ENCODE measurements at places on chromosomes 1 and 21.
A peak's percentile ranks its signal among the peaks of the same experiment; 100 is the strongest.

- no peak for DNase-seq
Measured at GRCh38 chr1:246800756-246801155, 76.5 kb downstream of the SCCPDH start.

- DNase-seq: no peak
Measured at GRCh38 chr1:41977326-41977725, 58.6 kb upstream of the HIVEP3 start.

- DNase-seq: no peak
Measured at GRCh38 chr1:62625415-62625814, 28.1 kb downstream of the ANGPTL3 start.

DNA sequence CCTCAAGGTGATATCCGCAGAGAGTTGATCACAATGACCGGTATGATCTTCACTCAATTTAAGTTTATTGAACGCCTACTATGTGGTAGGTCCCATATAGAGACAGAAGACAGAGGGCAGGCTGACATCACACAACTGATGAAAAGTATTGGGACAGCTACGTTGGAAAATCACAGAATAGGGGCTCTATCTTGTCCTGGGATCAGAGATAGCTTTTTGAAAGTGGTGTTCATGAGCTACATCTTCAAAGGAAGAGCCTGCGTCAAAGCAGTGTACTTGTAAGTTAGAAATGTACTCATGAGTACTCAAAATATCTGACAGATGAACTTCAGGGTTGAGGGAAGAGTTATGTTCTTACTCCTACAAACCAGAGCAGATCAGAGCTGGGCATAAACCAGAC, 54.4 kb downstream of the GADD45A start:
- no peak for DNase-seq

DNA sequence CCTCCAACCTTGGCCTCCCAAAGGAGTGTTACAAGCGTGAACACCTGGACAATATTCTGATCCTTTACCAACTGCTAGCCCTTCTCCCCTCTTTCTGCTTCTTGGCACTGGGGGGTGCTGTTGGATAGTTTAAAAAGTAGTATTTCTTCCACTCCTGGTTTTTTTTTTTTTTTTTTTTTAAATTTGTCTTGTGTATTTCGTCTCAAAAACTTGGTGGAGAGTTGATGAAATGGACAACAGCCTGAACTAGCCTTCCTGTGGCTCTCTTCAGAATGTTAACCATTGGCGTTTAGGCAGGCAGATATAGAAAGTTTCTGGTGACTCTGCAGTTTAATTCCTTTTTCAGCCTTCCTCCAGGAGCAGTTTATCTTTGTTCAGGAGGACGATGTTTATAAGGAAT, 69.7 kb upstream of the USP24 start:
- DNase-seq: no peak

GRCh38 chr1:147837964-147838292, 64.7 kb upstream of the GJA8 start:
- no peak for DNase-seq

DNA sequence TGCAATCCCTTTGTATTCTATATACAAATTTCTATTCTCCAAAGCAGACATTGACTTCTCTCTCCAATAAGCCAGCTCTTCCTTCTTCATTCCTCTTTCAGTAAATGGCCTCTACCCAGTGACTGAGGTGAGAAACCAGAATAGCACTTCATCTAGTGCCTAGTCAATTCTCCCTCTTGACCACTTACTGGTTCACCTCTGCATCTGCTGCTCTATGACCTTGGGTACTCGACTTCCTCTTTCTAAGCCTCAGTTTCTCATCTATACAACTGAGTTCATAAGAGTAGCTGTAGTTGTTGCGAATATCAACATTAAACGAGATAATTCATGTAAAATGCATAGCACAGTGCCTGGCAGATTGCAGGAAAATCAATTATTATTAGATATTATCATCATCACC, 12.4 kb downstream of the LYST start:
- DNase-seq: no peak

DNA sequence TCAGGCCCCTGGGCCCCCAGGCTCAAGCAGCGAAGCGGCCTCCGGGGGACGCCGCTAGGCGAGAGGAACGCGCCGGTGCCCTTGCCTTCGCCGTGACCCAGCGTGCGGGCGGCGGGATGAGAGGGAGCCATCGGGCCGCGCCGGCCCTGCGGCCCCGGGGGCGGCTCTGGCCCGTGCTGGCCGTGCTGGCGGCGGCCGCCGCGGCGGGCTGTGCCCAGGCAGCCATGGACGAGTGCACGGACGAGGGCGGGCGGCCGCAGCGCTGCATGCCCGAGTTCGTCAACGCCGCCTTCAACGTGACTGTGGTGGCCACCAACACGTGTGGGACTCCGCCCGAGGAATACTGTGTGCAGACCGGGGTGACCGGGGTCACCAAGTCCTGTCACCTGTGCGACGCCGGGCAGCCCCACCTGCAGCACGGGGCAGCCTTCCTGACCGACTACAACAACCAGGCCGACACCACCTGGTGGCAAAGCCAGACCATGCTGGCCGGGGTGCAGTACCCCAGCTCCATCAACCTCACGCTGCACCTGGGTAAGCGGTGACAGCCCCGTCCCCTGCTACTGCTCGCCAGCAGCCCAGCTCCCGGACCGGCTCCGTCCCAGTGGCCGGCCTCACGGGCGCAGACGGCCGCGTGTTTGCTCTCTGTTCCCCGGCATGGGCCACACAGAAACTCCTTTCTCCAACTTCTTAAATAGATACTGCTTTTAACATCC, 539 bp downstream of the LAMC1 start:
- DNase-seq: peak; percentile 70

DNA sequence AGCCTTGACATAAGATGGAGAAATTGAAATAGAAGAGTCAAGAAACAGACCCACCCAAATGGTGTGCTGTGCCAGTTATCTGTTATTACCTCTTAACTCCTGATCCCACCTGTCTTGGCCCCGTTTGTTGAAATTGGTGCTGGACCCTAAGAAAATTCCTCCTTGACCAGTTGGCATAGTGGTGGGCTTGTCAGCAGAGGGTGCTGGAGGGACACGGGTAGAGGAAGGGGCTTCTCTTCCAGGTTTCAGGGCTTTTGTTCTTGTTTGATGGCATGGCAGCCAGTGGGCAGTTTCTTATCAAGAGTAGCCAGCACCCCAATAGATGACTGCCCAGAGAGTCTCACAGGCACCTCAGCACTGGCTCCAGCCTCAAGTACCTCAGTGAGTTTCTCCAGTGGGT, 51.6 kb downstream of the PCBP3 start:
- no peak for DNase-seq

- DNase-seq: no peak
Measured at GRCh38 chr21:46294647-46295176, 8.6 kb downstream of the YBEY start.

DNA sequence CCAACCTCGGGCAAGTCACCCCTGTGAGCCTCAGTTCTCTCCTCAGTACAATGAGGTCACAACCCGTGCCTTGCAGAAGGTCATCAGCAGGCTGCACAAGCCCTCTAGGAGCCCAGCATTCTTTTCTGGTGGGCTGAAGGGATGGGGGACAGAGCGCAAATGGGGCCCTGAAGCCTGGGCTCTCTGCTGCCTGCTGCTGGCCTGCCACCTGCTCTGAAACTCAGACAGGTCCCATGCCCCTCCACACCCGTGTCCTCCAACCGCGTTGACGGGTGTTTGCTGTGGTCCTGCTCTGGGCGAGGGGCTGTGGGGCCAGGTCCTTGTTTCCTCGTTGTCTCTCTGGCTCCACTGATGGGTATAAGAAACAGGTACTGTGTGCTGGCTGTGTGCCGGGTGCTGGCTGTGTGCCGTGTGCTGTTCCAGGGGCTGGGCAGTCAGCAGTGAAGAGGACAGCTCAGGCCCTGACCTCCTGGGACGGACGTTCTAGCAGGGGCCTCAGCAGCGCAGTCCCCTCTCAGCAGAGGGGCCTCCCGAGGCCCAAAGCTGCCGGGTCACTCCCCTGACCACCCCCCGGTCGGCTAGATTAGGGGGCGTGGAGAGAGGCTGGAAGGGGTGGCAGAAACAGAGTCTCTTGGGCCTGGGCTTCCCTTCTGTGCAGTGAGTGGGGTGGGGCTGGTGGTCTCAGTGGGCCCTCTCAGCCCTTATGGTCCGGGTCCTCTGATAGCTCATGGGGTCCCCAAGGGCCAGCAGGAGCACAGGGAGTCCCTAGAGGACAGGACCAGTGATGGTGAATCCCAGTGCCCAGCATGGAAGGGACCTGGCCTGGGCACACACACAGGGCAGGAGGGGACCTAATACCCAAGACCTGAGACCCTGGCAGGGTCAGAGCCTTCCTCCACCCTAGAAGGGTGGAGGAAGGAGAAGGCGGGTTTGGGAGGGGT, 42.1 kb downstream of the DMRTB1 start:
- DNase-seq: no peak

- DNase-seq: no peak
Measured at GRCh38 chr1:43639976-43640794, 9.8 kb upstream of the KDM4A start.

GRCh38 chr21:17576080-17576835, 36.4 kb downstream of the BTG3 start:
- DNase-seq: no peak

GRCh38 chr1:81228926-81229325, 571.8 kb upstream of the ADGRL2 start:
- DNase-seq: no peak

- peak; percentile 61 for DNase-seq
Measured at GRCh38 chr1:21666576-21667320, 2.4 kb downstream of the RAP1GAP start.

GRCh38 chr1:109239409-109240068, 9.8 kb upstream of the CELSR2 start:
- DNase-seq: no peak

DNA sequence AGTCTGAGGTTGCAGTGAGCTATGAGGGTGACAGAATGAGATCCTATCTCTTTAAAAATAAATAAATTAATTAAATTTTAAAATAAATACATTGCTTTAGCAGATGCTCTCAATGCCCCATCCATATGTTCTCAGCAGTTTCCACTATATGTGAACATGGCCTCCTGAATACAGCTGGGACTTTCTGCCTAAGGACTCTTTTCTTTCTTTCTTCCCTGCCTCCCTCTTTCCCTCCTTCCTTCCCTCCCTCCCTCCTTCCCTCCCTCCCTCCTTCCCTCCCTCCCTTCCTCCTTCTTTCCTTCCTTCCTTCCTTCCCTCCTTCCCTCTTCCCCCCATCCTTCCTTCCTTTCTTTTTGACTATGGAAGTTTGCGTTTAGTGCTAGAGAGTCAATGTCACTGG, 10.2 kb upstream of the GRIK1 start:
- no peak for DNase-seq

DNA sequence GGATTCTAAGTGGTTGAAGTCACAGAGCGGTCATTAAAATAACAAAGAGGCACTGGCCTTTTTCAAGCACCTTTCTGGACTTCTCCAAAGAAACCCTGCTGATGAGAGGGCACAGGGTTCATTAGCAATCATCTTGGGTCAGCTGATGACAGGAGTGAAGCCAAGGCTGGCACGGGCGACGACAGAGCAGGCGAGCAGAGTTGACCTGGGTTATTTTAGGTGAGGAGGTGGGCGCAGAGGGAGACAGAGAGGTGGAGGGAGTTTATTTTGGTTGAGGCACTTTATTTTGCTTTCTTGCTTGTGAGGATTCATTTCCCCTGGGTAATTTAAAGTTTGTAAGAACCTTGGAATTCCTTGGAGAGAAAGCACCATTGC, 57.9 kb downstream of the OLIG1 start:
- no peak for DNase-seq

DNA sequence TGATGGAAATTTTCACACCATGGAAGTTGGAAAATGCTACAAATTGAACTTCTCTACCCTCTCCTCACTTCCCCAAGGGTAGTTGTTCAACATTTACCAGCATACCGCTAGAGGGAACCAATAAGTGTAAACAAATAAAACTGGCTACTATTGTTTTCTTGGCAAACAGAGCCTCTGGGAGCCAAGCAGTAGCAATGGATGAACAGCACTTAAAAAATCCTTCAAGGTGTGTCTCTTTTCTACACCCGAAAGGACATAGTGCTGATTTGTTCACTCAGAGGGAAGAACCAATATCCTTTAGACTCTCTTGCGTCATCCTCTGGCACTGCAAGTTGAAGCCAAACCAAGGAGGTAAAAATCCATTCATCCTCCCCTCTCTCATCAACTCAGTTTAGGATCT, 161.5 kb downstream of the TBX15 start:
- DNase-seq: no peak

DNA sequence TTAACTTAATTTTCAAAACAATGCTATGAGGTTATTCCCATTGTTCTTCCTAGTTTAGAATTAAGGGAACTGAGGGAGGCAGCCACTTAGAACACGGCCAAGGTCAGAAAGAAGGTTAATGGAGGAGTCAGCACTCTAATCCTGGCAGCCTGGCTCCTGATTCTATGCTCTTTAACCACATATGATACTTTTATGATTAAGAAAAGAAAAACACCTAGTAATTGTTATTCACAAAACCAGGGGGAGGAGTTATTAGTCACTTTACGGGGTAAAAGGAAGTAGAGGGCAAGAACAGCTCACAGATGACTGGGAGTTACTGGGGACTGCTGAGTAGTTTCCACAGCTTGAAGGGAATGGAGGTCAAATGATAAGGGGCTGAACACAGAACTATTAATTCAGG, 38.6 kb downstream of the GADD45A start:
- no peak for DNase-seq

- DNase-seq: no peak
Measured at GRCh38 chr1:183970516-183971300, 66.8 kb downstream of the COLGALT2 start.

- no peak for DNase-seq
Measured at GRCh38 chr1:246454655-246455054, 52.4 kb downstream of the SMYD3 start.
